ENCODE measurements at places on chromosomes 7 and 10.

GRCh38 chr7:111093496-111093895, 2.6 kb downstream of the LRRN3 start:
- no peak for DNase-seq

DNA sequence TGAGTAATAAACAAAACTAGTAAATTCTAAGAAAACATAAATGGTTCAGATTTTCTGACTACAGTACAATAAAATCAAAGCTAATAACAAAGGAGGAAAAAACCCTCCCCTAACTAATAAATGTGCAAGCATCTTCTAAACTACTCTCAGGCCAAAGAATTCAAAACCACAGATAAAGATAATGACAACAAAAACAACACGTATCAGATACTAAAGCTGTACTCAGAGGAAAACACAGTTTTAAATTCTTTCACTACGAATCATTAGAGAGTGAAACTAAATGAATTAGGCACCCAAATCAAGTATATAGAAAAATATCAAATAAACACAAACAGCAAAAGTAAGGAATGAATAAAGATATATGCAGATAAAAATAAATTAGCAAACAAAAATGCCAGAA, 200.9 kb downstream of the TEX36 start:
- DNase-seq, result no peak

DNA sequence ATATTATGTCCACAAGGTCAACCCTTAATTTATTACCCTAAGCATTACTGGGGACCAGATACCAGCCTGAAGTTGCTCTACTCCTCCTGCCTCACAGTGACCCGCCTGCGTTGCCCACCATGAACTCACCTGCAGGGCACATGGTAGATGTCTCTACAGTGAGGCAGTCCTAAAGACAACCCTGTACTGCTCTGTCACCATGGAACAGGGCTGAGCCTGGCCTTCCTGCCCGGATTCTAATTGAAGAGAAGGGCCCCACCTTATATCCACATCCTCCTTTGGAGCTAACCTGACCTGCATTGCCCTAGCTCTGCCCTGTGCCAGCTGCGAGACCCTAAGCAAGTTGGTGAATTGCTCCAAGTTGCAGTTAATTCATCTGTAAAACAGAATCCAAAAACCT, 4.1 kb downstream of the SH3PXD2A start:
- DNase-seq, result no peak

DNA sequence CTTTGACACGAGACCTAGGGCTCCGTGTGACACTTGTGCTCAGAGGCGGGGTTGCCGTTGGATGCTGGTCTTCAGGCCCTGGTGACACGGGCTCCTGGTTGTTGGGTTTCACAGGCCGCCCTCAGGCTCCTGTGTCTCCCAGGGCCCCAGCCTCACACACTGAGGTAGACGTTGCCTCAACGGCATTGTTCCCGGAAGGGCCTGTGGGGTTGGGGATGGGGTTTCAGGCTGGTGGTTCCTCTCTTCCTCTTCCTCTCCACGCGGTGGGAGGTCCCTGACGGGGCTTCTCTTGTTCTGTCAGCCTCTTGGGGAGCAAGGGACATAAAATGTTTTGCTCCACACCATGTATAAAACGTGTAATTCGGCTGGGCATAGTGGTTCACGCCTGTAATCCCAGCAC, 125.1 kb downstream of the TRRAP start:
- DNase-seq, result no peak

DNA sequence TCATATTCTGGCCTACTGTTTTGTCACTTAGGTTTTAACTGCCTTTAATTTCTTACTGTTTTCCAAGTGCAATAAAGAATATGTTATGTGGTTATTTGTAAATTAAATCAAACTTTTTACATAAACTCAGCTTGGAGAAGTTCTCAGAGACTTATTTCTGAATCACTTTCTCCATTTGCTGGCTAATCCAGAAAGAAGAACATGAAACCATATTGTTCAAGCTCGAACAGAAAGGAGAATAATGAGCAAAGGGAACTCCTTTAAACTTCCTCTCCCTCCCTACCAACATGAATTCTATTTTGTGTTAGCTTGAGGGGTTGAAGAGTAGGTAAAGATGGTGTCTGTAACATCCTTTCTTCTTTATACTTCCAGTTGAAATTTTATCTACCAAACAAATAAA, 52.3 kb downstream of the SHTN1 start:
- DNase-seq, result no peak

DNA sequence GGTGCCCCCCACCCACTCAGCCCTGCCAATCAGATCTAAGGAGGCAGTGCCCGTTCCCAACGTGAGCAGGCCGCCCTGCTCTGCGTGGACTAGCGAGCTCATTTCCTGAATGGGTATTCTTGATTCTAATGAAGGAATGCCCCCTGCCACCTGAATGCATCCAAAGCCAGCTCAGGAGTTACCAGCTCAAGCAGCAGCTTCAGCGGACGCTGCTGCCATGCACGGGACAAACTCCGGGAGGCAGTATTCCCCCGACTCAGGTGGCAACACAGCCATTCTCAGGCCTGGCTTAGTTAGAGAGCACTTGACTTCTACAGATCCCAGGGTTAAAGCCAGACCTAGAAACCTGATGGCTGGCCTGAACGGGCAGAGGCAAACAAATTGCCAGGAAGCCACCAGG, 25.8 kb downstream of the PSAP start:
- DNase-seq, result no peak

DNA sequence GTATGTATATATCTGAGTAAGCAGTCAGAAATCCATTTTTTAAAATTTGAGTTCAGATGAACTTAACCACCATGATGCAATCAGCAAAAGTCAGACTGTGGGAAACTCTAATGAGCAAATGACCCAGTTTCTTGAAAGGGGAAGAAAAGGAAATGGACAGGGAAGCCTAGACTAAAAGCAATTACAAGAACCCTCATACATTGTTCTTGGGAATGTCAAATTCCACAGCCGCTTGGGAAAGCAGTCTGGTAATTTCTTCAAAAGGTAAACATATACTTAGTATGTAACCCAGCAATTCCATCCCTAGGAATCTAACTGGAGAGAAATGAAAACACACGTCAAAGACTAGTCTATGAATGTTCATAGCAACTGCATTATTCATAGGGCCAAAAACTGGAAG, 16.4 kb upstream of the FOXK1 start:
- no peak for DNase-seq

GRCh38 chr7:77699056-77699455, 2.8 kb downstream of the RSBN1L start:
- no peak for DNase-seq

DNA sequence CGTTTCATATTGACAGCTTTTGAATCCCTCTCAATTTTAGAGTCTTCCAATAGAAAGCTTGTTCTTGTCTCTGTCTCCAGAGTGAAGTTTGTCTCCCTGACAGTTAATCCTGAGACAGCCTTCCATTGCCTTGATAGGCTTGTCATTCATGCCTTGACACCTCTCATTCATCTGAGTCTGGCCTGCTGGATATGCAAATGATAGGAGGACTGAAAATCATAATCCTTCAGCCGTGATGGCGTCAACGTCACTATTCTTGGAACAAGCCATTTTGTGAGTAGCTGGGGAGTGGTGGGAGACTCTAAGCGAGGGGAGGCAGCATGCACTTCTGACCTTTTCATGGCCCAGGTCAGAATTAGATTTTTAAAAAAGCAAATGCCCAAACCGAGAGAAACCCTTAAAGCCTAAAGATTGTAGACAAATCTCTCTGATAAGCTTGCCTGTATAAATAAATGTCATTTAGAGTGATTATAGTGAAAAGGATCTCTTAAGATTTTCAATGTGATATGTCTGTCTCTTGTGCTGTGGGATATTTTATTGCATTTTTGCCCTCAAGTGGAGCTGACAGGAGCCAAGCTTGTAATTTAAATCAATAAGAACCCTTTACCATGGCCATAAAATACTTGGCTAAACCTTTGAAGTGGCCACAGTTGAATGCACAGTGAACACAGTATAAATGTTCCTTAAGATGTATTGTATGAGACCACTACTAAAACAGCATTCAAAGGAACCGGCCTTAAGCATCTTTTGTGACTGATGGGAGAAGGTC, 148.8 kb downstream of the SNX10 start:
- no peak for DNase-seq

- DNase-seq, result no peak
Measured at GRCh38 chr10:98377536-98377935, 37.4 kb downstream of the PYROXD2 start.

DNA sequence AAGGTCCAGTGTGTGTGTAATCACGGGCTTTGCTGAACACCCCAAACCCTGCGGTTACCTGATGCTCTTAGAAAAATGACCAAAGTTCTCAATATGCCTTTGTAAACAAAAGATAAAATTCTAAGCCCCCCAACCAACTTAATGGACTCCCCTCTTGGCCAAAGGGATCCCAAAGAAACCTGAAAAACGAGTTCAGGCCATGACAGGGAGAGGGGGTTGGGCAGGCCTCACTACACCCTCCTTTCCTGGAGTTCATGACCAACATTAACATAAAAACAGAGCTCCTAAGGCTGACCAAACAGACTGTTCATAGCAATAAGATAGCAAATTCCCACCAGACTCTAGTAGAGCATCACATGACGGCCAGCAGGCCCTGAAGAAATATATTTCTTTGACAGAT, 3.0 kb upstream of the VIPR2 start:
- DNase-seq, result no peak

DNA sequence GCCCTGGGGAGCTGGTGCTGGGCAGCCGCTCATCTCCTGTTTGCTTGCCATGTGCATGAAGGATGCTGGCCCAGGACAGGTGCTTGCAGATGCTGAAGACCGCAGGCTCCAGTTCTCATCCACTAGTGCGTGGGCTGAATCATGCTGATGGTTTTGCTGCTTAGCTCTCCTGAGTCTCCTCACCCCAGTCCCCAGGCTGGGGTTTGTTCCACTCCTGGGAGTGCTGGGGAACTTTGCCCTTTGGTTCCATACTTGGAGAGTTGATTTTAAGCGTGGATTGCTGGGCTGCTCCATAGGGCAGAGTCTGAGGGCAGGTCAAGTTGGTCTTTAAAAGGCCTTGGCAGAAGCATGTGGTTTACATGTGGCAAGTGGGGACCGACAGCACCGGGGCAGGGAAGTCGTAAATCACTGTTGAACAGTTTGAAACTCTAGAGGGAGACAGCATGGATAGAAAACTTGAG, 9.1 kb downstream of the DYNC2I1 start:
- DNase-seq, result no peak

DNA sequence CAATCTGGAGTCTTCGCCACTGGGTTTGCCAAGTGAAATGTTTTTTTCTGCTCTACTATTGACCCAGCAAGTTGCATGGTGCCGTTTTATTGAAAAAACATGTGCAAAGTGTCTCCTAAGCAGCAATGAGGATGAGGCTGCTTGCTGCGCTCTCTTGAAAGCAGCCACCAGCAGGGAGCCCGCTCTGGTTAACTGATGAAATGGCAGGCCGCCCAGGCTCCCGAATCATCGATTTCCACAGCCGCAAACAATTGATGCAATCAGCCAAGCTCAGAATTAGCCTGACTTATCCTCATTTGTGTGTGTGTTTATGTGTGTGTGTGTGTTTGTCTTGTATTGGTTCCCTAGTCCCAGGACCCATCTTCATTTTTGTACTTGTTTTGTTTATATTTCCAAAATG, 22.2 kb upstream of the LYZL1 start:
- DNase-seq, result no peak

DNA sequence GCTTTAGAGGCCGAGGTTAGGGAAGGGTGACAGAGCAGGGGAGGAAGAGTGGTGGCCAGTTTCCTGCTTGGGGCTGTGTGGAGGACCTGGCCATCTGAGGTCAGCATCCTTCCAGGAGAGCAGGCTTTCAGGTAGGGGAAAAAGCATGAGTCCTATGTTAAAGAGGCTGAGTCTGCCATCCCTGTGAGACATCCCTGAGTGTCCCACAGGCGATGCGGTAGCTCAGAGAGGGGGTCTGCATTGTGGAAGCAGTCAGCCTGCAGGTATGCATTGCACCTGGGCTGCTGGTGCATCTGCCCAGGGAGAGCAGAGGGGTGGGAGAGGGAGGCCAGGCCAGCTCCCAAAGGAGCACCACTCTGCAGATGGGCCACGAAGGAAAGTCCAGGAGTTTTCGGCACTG, 282.1 kb upstream of the ZNF32 start:
- DNase-seq, result no peak

Measured in activated naive CD4-positive, alpha-beta T cell treated with anti-CD3 and anti-CD28 coated beads, Interleukin-2, amount 50 U/mL, for 16 hours (primary cell).